Left lung (tissue), 14 donors: ENCODE measurements at places on chromosomes 1 and 21. TPM values are rescaled to one million over a fixed set of nuclear protein-coding genes. Genes with fewer than 3 reads are reported as not detected.

The LENEP gene
- 0.81 TPM for polyA plus RNA-seq

The MROH9 gene
- polyA plus RNA-seq, result 1.1 TPM

The FASLG gene
- 0.37 TPM for polyA plus RNA-seq

The CPLANE2 gene
- polyA plus RNA-seq, result 4.0 TPM

The APCS gene
- not detected for polyA plus RNA-seq

The CAMTA1 gene
- 42.7 TPM for polyA plus RNA-seq

GRCh38 chr21:27536319-27536718, 569.4 kb upstream of the ADAMTS5 start:
- no peak for DNase-seq
- no peaks in the 10 kb centered on the region for H3K4me1 ChIP-seq
- H3K4me3 ChIP-seq, result no peak overlapping the region
- no peaks in the 10 kb centered on the region for H3K27me3 ChIP-seq
- H3K36me3 ChIP-seq, result no peaks in the 10 kb centered on the region

DNA sequence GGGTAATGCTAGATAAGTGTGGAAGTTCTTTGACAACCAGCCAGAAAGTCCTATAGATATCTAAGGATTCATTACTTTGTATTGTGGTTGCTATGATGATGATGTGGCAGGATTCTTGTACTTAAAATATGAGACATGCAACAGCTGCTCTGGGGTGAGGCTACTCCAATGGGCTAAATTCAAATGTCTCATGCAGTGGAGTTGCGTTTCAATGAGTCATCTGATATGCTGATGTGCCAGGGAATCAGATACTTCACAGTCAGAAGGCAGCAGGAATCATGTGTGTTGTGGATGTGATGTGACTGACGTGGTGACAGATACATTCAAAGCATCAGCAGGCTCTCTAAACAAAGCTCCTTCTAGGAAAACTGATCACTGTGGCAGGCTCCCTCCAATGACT, 66.5 kb downstream of the TSEN15 start:
- H3K27me3 ChIP-seq, result no peaks in the 10 kb centered on the region
- H3K36me3 ChIP-seq, result no peaks in the 10 kb centered on the region
- H3K27ac ChIP-seq, result no peak overlapping the region

- H3K27ac ChIP-seq, result no peak overlapping the region
- H3K36me3 ChIP-seq, result no peaks in the 10 kb centered on the region
- DNase-seq, result no peak
- H3K4me1 ChIP-seq, result no peaks in the 10 kb centered on the region
These were observed 49.6 kb upstream of the ATP1A1 start for GRCh38 chr1:116323491-116323890.

DNA sequence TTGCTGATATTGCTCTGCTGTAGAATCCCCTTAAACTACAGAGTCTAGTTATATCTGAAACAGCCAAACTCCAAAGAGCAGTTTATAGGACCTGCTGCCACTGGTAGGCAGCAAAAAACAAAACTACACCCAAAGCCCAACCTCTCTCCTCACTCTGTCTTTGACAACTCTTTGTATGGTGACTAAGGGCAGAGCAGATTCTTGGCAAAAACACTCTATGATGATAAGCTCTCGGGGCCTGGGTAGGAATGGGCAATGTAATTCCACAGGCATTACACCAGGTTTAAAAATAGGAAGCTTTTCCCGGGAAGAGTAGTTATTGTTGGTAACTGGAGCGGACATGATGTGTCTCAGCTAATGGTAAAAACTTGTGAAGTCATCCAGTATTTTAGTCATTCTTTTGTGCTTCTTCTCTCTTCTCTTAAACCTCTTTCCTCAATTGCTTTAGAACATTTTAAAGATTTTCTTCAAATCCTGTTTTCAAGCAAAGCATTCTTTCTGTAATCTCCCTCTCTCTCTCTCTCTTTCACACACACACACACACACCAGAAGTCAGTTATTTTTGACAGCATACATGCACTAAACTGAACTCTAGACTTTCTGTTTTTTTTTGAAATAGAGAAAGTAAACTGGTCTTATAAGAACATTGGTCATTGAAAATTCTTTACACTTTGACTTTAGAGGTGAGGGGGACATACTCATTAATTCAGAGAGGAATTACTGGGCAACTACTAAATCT, 193.5 kb downstream of the PAPPA2 start:
- H3K27ac ChIP-seq, result peak overlapping the region; percentile 3
- H3K4me1 ChIP-seq, result no peaks in the 10 kb centered on the region
- no peak overlapping the region for H3K4me3 ChIP-seq
- H3K36me3 ChIP-seq, result no peaks in the 10 kb centered on the region

DNA sequence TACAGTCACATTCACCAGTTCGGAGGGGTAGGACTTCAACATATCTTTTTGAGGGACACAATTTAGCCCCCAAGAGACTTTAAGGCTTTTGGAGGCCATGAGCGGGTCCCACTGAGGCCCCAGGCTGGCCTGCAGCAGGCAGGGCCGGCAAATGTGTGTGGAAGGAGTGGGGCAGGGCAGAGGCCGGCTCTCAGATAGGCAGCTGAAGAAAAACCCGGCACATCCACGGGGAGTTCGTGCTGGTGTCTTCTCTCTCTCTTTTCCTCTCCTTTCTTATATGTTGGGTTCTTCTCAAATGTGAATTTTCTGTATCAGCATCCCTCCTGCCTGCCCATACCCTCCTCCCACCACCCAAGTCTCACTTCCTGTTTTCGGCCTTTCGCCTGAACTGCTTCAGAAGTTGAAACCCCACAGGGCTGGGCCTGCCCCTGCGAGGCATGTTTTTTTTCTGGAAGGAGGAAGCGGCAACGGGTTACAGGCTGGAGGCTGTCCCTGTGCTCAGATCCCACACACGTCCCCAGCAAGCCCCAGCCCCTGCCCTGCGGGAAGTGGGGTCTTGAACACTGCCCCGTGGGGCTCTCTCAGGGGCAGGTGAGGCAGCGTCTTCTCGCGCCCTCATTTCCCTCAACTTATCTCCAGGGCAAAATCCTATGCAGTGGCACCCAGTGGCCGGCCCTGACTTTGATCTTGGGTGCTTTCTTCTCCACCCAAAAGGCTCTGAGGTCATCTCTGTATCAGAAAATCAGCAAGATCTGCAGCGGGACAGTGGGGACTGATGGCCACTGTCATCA, 9.7 kb upstream of the UMODL1 start:
- H3K36me3 ChIP-seq, result no peaks in the 10 kb centered on the region
- H3K27ac ChIP-seq, result no peak overlapping the region
- no peak overlapping the region for H3K4me3 ChIP-seq
- no peaks in the 10 kb centered on the region for H3K27me3 ChIP-seq
- peaks cover 31% of the 10 kb centered on the region for H3K4me1 ChIP-seq
- peak; percentile 55 for DNase-seq

DNA sequence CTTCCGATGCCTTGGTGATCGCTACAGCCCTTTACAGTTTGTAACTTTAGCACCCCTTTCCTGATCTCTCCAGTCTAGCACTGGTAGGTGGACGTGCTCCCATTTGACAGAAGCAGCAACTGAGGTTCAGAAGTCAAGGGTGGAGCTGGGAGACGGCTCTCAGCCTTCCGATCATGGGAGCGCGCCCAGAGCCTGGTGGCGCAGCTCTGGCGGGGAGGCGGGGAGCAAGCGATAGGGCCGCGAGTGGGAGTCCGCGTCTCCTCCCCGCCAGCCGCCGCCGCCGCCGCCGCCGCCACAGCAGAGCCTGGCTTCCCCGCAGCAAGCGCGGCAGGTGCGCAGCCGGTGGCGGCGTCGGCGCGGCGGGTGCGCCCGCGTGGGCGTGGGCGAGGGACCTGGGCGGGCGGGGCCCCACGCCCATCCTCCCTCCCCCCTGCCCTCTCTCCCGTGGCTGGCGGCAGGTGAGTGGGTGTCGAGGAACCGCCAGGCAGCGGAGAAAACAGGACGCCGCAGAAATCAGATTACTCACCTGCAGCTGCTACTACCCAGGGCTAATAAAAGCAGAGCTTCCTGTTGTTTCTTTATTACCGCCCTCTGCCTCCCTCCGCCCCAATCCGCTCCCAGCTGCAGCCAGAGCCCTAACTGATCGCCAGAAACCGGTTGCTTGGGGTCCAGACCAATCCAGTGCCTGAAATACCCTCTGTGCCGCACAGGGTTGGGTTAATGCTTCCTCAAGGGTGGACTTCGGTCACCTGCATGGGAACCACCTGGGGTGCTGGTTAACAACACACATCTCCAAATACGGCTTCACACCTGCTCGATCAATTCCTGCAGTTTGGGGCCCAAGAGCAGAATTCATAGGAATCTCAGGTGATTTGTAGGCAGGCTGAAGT, 60.2 kb upstream of the ID3 start:
- H3K36me3 ChIP-seq, result no peaks in the 10 kb centered on the region
- no peak overlapping the region for H3K27ac ChIP-seq
- no peak overlapping the region for H3K4me3 ChIP-seq
- H3K27me3 ChIP-seq, result peaks cover 10% of the 10 kb centered on the region
- no peaks in the 10 kb centered on the region for H3K4me1 ChIP-seq
- no peak for DNase-seq

GRCh38 chr21:17711896-17712295, 99.2 kb upstream of the BTG3 start:
- no peak for DNase-seq
- H3K36me3 ChIP-seq, result no peaks in the 10 kb centered on the region
- H3K27me3 ChIP-seq, result no peaks in the 10 kb centered on the region
- no peak overlapping the region for H3K27ac ChIP-seq
- no peak overlapping the region for H3K4me3 ChIP-seq

GRCh38 chr1:93442741-93443140, 5.2 kb upstream of the FNBP1L start:
- no peaks in the 10 kb centered on the region for H3K36me3 ChIP-seq
- no peak for DNase-seq
- H3K4me1 ChIP-seq, result no peaks in the 10 kb centered on the region
- H3K27me3 ChIP-seq, result no peaks in the 10 kb centered on the region
- no peak overlapping the region for H3K4me3 ChIP-seq
- no peak overlapping the region for H3K27ac ChIP-seq

- H3K4me3 ChIP-seq, result no peak overlapping the region
- peak overlapping the region; percentile 65 for H3K27ac ChIP-seq
- no peaks in the 10 kb centered on the region for H3K36me3 ChIP-seq
- DNase-seq, result peak; percentile 58
- H3K4me1 ChIP-seq, result peaks cover 28% of the 10 kb centered on the region
These were observed 138.5 kb downstream of the SLC45A1 start for GRCh38 chr1:8456308-8456912.

GRCh38 chr1:31712068-31712467, 8.3 kb upstream of the COL16A1 start:
- no peaks in the 10 kb centered on the region for H3K36me3 ChIP-seq
- peaks cover 41% of the 10 kb centered on the region for H3K27me3 ChIP-seq
- H3K27ac ChIP-seq, result peak overlapping the region; percentile 81
- H3K4me3 ChIP-seq, result no peak overlapping the region
- peaks cover 21% of the 10 kb centered on the region for H3K4me1 ChIP-seq

GRCh38 chr1:13513895-13514546, at the start of gene LRRC38:
TSS of gene LRRC38 (minus strand) at chr1:13514003. CDS start at chr1:13513593, 410 bp downstream.
- H3K36me3 ChIP-seq, result no peaks in the 10 kb centered on the region
- H3K4me1 ChIP-seq, result no peaks in the 10 kb centered on the region
- no peak within 1 kb of the TSS for H3K4me3 ChIP-seq
- no peak for DNase-seq

DNA sequence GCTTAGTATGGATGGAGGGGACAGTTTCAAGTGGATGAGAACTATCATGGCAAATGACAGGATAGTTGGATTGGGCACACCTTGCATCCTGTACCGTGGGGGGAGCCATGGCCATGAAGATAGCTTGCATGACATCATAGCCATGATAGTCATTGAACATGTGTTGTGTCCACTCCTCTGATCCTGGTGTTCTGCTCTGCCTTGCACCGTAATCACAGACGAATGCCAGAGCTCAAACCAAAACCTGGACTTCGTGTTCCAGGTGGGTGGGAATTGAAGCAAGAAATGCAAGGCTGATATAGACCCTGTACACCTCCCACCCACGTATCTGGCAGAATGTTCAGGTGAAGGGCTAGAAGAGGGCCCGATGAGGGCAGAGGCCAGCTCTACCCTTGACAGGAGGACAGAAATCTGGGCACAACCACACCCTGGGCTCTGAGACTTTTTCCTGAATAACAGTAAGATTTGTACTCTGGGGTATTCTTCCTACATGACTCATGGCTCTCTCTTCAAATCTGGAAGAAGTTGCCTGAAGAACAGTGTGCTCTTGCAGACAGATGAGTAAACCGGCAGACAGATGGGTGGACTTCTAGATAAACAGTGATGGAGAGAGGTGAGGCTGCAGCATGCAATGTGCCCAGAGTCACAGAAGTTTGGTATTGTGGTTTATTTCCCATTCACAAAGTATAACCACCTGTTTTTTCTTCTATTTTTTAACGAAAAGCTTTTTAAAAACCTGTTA, 45.0 kb downstream of the KCNJ6 start:
- no peaks in the 10 kb centered on the region for H3K36me3 ChIP-seq
- no peak overlapping the region for H3K27ac ChIP-seq
- no peaks in the 10 kb centered on the region for H3K4me1 ChIP-seq
- no peaks in the 10 kb centered on the region for H3K27me3 ChIP-seq
- no peak overlapping the region for H3K4me3 ChIP-seq
- no peak for DNase-seq

GRCh38 chr1:2330519-2331199, 60.7 kb downstream of the MORN1 start:
- DNase-seq, result no peak
- H3K27me3 ChIP-seq, result peaks cover 8% of the 10 kb centered on the region
- no peak overlapping the region for H3K4me3 ChIP-seq
- no peaks in the 10 kb centered on the region for H3K4me1 ChIP-seq
- no peak overlapping the region for H3K27ac ChIP-seq
- no peaks in the 10 kb centered on the region for H3K36me3 ChIP-seq

- peaks cover 100% of the 10 kb centered on the region for H3K27me3 ChIP-seq
- H3K4me3 ChIP-seq, result no peak overlapping the region
- H3K4me1 ChIP-seq, result peaks cover 11% of the 10 kb centered on the region
- DNase-seq, result no peak
These were observed 3.5 kb upstream of the DMRTA2 start for GRCh38 chr1:50426702-50427085.

DNA sequence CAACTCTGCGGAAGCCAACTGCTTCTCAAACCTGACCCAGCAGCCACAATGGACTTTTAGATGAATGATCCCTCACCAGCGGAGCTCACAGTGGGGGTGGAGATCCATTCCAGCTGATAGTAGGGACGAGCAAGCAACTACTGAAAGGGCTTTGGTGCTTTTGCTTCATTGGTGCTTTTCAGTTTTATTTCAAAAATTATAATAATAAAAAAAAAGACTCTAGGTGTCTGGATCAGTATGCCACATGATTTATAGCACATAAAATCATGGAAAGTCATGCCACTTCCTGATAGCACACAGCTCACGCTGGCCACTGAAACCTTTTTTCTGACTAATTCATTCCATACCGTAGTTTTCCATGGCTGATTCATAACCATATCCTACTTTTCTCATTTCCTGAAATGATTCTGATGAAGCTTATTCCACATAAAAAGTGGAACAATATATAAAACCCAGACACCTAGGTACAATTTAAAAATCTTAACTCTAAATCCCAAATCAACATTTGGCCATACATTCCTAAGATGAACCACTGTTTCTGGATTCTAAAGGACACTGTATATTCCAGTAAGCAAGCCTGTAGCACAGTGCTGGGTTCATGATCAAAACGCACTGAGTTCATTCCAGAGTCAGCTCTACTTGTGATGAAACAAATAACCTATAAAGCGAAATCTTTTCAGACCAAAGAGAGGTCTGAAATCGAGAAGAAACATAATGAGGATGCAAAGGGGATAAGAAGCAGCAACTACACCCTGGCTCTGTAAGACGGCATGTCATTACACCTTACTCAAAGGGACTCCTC, 41.3 kb upstream of the KCNE1 start:
- no peak for DNase-seq
- H3K36me3 ChIP-seq, result no peaks in the 10 kb centered on the region
- H3K4me3 ChIP-seq, result no peak overlapping the region
- H3K27me3 ChIP-seq, result no peaks in the 10 kb centered on the region
- H3K4me1 ChIP-seq, result no peaks in the 10 kb centered on the region

GRCh38 chr21:22201126-22201525, 1202.9 kb downstream of the NCAM2 start:
- no peak for DNase-seq
- no peak overlapping the region for H3K4me3 ChIP-seq
- no peaks in the 10 kb centered on the region for H3K27me3 ChIP-seq
- H3K27ac ChIP-seq, result no peak overlapping the region
- H3K36me3 ChIP-seq, result no peaks in the 10 kb centered on the region
